IMR-90 (cell line): ENCODE measurements at places on chromosomes 1 and 21. TPM values are rescaled to one million over a fixed set of nuclear protein-coding genes. Genes with fewer than 3 reads are reported as not detected.

GRCh38 chr1:56820755-56821461 is 1.7 kb upstream of the FYB2 start:
- no peaks in the 10 kb centered on the region for H3K36me3 ChIP-seq
- no peak overlapping the region for H3K27ac ChIP-seq
- H3K4me1 ChIP-seq: peaks cover 13% of the 10 kb centered on the region

Gene GRIK3
- total RNA-seq: not detected in 2 replicates

DNA sequence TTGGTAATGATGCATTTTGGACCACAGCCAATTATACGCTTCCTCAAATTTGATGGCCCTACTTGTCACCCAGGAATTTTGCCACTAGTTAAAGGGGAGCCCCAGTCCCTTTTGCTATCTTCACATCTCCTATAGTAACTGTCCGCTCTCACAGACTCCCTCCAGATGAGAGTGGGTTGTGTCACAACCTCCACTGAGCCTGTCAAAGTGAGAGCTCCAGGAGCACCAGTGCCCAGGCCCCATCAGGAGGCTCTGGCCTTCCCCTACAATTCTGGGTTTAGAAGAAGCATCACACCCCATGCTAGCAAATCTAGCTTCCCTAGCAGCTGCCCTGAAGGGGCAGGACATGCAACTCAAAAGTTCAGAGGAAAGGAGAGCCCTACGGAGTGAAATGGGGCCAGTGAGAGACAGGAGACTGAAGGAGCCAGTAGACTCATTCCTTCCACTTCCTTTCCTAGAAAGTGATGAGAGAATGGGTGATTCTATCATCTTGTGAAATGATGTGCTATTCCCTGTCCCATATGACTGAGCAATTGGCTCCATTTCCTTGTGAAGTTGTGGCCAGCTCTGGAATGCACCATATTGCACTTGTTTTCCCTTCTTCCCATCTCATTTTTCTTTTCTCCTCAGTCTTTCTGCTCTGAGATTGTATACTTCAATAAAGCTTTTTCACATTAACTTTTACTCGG is 541.3 kb downstream of the DPYD start:
- peaks cover 15% of the 10 kb centered on the region for H3K4me1 ChIP-seq
- no peak overlapping the region for H3K4me3 ChIP-seq
- peak; percentile 86 for DNase-seq

Gene DEGS1
- 54.8 and 123 TPM in 2 replicates for total RNA-seq

DNA sequence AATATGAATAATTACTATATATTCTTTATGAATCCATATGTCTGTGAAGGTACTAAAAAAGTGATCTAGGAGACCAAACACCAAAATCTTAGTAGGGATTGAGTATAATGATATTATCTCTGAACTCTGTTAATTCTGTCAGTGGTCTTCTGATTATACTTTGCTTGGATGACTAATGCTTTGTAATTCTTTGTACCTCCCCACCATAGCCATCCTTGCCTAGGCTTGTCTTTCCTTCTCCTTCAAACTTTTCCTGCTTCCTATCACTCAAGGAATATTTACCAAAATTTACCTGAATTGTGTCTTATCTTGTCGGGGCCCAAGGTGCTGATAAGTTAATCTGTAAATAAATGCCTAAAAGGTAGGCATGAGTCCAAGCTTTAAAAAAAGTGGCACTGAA is 845 bp upstream of the RGS5 start:
- H3K4me1 ChIP-seq: peaks cover 9% of the 10 kb centered on the region
- peak overlapping the region; percentile 30; the same call in 1 of the 2 replicates for H3K27ac ChIP-seq
- H3K4me3 ChIP-seq: no peak overlapping the region
- peak; percentile 3 for DNase-seq
- no peaks in the 10 kb centered on the region for H3K27me3 ChIP-seq
- H3K36me3 ChIP-seq: no peaks in the 10 kb centered on the region

DNA sequence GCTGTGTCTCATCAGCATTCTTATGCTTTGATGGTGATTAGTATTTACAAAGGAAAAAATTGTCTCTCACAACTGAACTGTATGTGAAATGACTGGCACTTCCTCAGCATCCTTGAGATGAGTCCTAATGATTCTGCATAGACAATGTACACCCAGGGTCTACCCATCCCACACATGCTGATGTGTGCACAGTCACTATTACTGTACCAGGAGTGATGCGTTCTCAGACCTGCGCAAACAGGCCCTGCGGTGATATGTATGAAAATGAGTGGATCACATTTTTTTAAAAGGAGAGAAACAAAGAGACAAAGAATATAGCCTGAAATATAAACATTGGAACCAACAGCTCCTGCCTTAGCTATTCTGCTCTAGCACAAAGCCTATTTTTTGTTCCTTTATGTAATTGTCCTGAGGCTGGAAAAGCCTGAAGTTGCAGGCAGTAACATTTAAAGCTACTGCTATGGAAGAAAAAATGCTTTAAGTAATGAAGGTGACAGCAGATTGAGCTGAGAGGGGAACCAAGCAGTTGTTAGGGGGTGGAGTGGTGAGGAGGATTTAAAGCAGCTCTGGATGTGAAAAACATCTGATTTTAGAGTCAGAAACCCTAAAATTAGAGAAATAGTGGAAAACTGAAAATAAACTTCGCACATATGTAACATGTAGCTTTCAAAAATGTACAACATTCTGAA is 5.5 kb downstream of the RCAN1 start:
- no peak for DNase-seq
- peaks cover 2% of the 10 kb centered on the region; the same call in 1 of the 2 replicates for H3K4me1 ChIP-seq
- H3K36me3 ChIP-seq: no peaks in the 10 kb centered on the region
- H3K27ac ChIP-seq: no peak overlapping the region
- no peaks in the 10 kb centered on the region for H3K27me3 ChIP-seq
- no peak overlapping the region for H3K4me3 ChIP-seq

DNA sequence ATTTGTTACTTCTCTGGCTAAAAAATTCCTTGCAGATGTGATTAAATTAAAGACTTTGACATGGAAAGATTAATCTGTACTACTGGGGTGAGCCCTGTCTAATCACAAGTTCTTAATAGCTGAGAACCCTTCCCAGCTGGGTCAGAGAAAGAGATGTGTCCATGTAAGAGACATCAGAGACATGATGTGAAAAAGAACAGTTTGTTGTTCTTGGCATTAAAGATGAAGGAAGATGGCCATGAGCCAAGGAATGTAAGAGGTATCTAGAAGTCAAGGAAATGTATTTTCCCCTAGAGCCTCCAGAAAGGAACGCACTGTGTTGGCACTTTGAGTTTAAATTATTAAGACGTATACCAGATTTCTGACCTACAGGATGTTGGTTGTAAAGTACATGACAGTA is 1271.5 kb upstream of the PRMT6 start:
- H3K27ac ChIP-seq: no peak overlapping the region
- H3K4me3 ChIP-seq: no peak overlapping the region
- H3K27me3 ChIP-seq: no peaks in the 10 kb centered on the region
- no peaks in the 10 kb centered on the region for H3K36me3 ChIP-seq

Gene ITSN1
- 56.4 and 62.0 TPM in 2 replicates for total RNA-seq

DNA sequence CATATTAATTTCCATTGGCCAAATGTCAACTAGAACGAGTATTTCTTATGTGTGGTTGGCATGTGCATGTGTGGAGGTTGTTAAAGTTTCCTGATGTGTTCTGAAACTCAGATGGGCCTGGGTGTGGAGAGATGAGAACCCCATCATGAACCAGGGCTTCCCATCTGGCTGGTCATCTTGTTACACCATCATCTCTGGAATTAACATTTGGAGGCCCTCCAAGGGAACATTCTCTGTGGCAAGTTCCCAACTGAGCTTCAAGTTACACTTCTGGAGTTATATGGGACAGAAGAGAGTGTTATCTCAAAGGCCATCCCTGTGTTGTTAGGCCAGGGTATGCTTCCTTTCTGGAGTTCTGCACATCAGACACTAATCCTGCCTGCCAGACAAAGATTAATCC is 183.6 kb downstream of the TTLL7 start:
- H3K4me3 ChIP-seq: no peak overlapping the region
- DNase-seq: peak; percentile 58
- no peaks in the 10 kb centered on the region for H3K4me1 ChIP-seq

Gene ADAM30
- total RNA-seq: not detected in 2 replicates

Gene PPIAL4G
- total RNA-seq: not detected in 2 replicates

DNA sequence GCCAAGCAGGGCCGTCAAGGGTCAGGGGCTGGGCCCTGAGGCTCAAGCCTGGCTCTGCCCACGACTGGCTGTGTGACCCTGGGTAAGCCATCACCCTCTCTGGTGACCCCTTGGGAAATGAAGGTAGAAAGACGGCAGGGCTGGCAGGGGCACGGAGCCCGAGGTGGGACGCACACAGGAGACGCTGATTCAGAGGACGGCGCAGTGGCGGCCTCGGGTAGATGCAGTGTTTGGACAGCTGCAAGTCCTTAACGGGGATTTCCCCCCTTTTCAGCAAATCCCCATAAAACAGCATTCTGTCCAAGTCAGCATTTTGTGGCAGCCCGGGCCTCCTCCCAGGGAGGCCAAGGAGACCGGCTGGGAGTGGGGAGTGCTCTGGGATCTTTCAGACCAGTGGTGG is 16.7 kb downstream of the COL8A2 start:
- no peaks in the 10 kb centered on the region for H3K27me3 ChIP-seq
- no peak overlapping the region for H3K27ac ChIP-seq
- DNase-seq: no peak
- no peak overlapping the region for H3K4me3 ChIP-seq

Gene PRAMEF25
- not detected in 2 replicates for total RNA-seq

Gene OR2T11
- total RNA-seq: not detected in 2 replicates

- no peak overlapping the region for H3K27ac ChIP-seq
- H3K27me3 ChIP-seq: peaks cover 4% of the 10 kb centered on the region; the same call in 1 of the 2 replicates
- no peaks in the 10 kb centered on the region for H3K4me1 ChIP-seq
- H3K4me3 ChIP-seq: no peak overlapping the region
- no peak for DNase-seq
Measured at GRCh38 chr1:165807613-165808012, 19.8 kb upstream of the UCK2 start.

Gene MIXL1
- not detected in 2 replicates for total RNA-seq

Gene MTARC1
- total RNA-seq: 0.18 and 0.28 TPM in 2 replicates

- peak overlapping the region; percentile 49; the same call in 1 of the 2 replicates for H3K27ac ChIP-seq
- DNase-seq: peak; percentile 24
Measured at GRCh38 chr1:234743791-234744611, 134.0 kb upstream of the IRF2BP2 start.

DNA sequence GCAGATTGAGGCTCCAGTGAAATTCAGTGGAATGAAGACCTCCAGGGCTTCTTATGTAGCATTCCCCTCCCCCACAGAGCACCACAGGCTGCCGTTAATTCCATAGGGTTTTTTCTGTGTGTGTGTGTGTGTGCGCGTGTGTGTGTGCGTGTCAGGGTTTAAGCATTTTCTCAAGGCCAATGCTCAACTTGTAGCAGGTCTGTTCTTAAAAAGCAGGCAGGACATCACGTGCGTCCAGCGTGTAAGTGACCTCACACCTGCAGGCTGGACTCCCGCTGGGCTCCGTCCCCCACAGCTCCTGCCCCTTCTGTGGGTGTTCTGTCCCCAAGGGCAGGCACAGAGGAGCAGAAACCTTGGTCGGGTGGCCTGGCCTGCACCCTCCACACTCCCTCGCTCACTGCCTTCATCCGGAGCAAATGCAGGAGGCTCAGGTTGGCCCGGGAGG is 5.3 kb downstream of the PRDM16 start:
- no peak for DNase-seq
- no peaks in the 10 kb centered on the region for H3K4me1 ChIP-seq
- H3K4me3 ChIP-seq: no peak overlapping the region
- H3K27ac ChIP-seq: no peak overlapping the region
- H3K27me3 ChIP-seq: peaks cover 51% of the 10 kb centered on the region
- H3K36me3 ChIP-seq: no peaks in the 10 kb centered on the region

DNA sequence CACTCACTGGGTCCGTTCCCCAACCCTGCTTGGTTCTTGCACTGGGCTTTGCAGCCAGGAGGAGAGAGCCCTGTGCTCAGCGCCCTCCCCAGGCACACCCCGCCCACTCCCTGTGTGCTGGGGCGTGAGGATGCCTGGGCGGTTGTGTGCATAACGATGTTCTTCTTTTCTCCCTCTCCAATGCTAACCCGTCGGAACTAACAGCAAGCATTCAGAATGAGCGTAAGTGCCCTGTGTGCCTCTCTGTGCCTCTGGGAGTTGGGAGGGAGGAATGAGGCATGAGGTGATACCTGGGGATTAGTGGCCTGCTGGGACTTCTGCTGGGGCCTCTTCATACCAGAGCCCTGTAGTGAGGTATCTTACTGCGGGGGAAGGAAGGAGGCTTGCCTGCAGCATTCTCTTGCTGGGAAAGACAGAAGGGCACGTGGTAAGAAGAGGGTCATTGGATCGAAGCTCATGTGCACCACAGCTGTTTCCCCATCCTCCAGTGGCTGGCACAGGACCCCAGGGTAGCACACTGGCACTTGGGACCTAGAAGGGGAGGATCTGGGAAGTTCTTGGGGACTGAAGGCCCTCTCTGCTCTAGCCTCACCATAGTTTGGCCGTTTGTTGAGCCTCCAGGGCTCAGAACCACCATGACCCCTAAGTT is 79.8 kb downstream of the NFASC start:
- peaks cover 7% of the 10 kb centered on the region for H3K27me3 ChIP-seq
- H3K36me3 ChIP-seq: no peaks in the 10 kb centered on the region
- no peak for DNase-seq
- no peaks in the 10 kb centered on the region for H3K4me1 ChIP-seq

DNA sequence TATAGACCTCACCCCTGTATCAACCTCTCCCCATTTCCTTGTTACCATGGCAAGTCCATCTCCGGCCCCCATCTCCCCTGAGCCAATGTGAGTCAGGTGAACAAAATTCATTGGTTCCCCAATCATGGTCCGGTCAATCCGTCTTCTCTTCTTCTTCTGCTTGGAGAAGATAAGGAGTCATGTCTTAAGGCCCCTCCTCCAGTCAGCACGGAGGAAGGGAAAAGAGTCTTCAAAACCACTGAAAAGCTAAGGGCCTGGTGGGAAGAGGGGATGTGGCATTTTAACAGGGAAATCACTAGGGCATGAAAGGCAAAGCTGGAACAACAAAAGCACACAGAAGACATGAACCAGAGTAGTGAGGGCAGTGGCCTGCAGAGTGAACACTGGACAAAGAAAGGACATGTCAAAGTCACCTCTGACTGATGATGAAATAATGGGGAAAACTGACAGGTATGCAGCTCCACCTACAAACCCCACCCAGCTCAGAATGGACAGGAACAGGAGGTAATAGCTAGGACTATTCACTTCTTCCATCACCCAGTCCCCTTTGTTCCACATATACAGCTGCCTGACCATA is 4.4 kb downstream of the CDC42SE1 start:
- peaks cover 9% of the 10 kb centered on the region for H3K4me1 ChIP-seq
- no peaks in the 10 kb centered on the region for H3K27me3 ChIP-seq
- H3K27ac ChIP-seq: no peak overlapping the region
- no peak for DNase-seq
- H3K4me3 ChIP-seq: no peak overlapping the region

DNA sequence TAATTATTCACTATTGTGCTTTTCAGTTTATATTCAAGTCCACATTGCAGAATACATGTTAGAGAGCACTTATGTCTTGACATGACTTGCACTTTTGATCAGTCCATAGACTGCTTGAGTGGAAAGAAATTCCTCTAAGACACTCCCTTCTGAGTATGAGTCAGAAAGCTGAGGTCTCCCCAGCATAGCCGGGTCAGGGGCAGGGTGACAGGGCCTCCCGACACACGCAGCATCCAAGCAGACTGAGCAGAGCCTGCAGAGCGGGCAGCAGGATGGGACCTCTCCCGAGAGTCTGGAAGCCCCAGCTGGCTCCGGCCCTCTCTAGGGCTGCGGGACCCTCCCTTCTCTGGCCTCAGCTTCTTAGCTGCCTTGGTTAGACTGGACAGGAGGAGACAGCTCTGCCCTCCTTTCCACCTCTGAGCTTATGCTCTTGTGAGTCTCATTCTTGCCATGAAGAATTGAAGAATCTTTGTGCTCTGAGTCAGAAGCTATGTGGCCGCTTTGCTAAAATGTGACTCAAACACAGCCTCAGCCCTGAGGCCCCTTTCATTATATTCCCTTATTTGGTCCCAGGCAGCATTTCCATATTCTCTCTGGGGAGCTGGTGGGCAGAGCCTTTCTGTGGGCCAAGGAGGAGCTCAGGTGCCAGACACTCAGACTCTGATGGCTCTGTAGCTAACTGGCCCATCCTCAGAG is 11.2 kb upstream of the CAPN2 start:
- H3K4me1 ChIP-seq: peaks cover 34% of the 10 kb centered on the region
- H3K36me3 ChIP-seq: no peaks in the 10 kb centered on the region
- peak overlapping the region; percentile 9; the same call in 1 of the 2 replicates for H3K4me3 ChIP-seq
- H3K27ac ChIP-seq: peak overlapping the region; percentile 95
